ENCODE measurements at places on chromosomes 2 and 18.

DNA sequence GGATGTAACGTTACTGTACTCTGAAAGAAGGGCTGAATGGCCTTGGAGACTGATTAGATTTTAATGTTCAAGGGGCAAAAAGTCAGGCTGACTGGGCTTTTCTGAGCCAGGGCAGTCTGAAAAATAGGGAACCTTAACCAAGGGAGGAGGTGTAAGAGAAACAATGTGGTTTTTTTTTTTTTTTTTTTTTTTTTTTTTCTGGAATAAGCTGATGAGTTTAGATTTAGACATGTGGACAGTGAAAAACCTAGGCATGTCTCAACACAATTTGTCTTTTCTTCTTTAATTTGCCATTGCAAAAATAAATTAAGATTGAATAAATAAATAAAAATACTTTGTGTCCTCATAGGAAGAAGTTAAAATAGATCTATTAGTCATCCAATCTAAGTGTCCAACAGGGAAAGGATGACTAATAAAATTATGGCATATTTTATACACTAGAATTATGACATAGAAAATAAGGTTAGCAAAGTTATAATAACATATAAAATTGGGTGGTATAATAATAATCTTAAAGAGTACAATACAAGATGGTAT is 237.6 kb upstream of the TRIB2 start:
- no peak for DNase-seq

DNA sequence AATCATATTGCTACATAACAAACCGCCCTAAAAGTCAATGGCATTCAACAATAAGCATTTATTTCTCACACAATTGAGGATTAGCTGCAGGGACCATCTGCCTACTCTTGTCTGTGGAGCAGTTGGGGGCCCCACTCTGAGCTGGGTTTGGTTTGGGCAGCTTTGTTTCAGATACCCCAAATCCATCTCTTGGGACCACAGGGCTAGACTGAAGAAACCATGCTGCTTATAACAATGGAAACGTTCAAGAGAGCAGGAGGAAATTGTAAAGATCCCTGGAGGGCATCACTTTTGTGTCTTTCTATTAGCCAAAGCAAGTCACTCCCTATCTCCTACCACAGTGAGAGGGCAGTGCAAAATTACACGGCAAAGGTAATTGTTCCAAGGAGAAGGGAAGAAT is 146.5 kb upstream of the MGAT5 start:
- no peak for DNase-seq

DNA sequence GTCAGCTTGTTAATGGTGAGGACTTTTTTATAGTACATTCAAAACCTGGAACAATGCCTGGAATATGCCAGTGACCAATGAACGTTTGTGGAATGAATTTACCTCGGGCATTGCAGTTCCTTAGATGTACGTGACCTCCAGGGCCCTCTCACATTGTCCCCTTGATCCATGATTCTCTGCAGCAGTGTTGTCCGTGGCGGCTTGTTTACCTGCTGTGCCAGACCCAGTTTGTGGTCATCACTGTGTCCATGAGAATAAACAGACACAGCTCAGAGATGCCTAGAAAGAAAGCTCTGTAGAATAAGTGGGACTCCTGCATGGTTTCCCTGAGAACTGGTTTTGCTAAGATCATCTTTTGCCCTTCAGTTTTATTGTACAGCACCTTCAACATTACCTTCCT is 1132.2 kb downstream of the DPP10 start:
- no peak for DNase-seq

DNA sequence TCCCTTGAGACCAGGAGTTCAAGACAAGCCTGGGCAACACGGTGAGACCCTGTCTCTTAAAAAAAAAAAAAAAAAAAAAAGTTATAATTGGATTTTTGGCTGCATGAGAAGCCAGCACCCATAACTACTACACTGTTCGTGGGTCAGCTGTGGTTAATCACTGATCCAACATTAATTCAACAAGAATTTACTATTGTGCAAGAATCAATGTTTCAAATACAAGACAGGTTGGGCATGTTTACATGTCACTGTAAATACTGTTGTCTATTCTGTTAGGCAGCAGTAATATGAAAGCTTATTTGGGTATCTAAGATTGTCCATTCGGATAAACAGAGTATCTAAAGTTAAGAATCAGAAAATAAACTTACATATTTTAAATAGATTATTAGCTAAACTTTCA is 62.3 kb downstream of the ESCO1 start:
- DNase-seq: no peak

DNA sequence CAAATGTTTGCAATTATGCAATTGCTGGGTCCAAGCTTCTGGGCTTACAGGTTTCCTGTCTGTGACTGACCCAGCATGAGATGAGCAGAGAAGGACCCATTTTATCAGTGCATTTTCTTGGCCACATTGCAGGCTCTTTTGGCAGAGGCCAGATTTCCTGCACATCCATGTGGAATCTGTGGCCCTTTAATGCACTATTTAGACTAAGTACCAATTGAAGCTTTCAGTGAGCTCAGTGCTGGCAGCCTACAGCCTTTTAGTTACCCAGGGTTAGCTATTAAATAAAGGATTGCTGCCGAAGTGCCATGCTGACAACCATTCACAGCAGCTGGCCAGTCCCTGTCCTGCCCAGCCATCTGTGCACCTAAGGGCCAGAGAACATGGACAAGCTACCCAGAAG is 165.0 kb downstream of the ANKRD30B start:
- no peak for DNase-seq

- no peak for DNase-seq
These were observed 43.4 kb downstream of the UPP2 start for GRCh38 chr2:158144914-158145625.

DNA sequence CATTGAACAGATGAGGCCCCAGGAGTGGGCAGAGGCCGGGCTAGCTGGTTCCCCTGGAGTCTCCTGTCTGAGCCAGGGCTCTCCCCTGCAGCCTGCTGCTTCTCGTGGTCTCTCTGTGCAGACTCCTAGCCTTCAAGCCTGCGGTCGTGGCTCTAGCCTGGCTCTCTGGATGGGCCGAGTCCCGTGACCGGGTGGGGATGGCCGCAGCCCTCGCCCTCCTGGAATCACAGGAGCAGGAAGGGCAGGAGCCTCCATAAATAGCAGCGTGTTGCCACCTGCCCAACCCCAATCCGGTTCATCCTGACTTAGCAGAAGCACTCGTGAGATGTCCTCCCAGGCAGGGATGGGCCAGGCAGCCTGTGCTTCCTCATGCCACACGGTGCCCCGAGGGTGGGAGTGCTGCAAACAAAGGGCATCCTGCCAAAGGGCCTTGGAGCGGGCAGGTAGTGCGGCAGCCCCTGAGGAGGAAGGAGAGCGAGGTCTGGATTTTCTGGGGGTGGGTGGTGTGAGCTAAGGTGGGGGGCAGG is 43.9 kb downstream of the FOSL2 start:
- no peak for DNase-seq

DNA sequence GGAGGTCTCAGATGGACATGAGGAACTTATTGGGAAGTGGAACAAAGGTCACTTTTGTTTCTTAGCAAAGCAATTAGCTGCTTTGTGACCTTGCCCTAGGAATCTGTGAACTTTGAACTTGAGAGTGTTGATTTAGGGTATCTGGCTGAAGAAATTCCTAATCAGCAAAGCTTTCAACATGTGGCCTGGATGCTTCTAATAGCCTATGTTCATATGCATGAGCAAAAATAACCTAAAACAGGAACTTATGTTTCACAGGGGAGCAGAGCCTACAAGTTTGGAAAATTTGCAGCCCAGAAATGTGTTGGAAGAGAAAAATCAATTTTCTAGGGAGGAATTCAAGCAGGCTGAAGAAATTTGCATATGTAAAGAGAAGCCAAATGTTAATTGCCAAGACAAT is 405.8 kb upstream of the SALL3 start:
- no peak for DNase-seq

GRCh38 chr18:33291539-33291938 is 149.0 kb downstream of the CCDC178 start:
- no peak for DNase-seq

DNA sequence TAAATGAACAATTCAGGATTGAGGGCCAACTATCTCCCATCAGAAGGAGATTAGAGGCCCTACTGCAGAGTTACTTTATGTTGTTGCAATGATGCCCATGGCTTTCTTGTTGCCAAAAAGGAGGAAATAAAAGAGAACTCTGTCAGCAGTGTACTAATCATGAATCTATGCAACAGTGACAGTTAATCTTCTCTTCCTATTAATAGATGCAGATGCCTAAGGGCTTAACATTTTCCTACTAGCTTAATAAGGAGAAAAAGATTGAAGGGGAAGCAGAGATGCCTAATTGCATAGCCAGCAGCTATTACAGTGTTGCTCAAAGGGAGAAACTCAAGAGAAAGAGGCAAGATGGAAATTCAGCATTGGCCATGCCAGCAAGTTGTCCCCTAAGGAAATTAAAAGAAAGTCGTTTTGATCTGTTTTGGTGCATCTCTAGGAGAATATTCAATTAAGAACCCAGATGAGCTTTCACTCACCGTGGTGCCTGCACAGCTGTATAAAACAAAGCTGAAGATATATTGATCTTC is 107.1 kb upstream of the KCNJ3 start:
- DNase-seq: no peak

DNA sequence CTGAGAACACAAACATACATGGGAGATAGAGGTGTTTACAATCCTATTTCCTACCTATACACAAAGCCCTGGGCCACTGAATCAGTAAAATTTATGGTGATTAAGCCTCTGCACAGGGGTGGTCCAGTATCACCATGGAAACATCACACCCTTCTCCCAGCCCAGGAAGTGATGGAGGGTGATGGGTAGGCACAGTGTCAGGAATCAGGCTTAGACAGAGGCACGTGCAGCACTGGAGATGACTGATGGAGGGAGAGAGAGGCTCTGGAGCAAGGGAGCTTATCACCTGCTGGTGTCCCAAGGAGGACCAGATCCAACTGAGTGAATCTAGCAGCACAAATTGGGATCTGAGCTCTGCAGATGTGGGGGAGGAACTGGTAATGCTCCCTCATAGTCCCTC is 117.2 kb downstream of the RPIA start:
- no peak for DNase-seq

- DNase-seq: no peak
These were observed 552.8 kb upstream of the PKDCC start for GRCh38 chr2:41495050-41495449.

DNA sequence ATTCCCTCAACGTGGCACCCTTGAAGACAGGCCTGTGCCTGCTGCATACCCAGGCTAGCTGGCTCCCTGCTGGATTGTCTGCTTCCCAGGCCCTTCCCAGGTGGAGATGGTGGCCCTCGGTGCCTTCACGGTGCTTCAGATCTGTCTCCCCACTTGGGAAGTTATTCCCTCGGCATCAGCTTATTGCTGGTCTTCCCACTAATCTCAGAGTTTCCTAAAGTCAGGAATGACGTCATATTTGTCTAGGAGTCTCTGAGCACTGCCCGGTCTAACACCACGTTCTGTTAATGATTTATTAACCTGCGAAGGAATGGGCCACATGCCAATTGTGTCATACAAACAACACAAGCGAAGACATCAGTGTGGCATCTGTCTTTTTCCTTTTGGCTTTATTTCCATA is 269.8 kb upstream of the ID2 start:
- no peak for DNase-seq

DNA sequence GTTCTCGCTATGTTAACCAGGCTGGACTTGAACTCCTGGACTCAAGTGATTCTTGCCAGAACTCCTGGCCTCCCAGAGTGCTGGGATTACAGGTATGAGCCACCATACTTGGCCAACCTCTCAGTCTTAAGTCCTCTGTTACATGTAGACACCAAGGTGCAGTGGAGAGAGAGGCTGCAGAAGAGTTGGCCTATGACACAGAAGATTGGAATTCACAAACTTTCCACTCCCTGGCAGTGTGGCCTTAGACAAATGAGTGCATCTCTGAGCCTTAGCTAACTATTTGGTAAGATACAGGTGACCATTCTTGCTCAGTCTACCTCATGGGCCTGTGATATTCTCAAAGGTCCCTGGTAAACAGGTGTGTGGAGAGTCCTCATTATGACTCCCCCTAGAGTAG is 159.7 kb downstream of the MYCN start:
- no peak for DNase-seq

- peak; percentile 19 for DNase-seq
These were observed 336.9 kb upstream of the PIK3C3 start for GRCh38 chr18:41618147-41618546.

DNA sequence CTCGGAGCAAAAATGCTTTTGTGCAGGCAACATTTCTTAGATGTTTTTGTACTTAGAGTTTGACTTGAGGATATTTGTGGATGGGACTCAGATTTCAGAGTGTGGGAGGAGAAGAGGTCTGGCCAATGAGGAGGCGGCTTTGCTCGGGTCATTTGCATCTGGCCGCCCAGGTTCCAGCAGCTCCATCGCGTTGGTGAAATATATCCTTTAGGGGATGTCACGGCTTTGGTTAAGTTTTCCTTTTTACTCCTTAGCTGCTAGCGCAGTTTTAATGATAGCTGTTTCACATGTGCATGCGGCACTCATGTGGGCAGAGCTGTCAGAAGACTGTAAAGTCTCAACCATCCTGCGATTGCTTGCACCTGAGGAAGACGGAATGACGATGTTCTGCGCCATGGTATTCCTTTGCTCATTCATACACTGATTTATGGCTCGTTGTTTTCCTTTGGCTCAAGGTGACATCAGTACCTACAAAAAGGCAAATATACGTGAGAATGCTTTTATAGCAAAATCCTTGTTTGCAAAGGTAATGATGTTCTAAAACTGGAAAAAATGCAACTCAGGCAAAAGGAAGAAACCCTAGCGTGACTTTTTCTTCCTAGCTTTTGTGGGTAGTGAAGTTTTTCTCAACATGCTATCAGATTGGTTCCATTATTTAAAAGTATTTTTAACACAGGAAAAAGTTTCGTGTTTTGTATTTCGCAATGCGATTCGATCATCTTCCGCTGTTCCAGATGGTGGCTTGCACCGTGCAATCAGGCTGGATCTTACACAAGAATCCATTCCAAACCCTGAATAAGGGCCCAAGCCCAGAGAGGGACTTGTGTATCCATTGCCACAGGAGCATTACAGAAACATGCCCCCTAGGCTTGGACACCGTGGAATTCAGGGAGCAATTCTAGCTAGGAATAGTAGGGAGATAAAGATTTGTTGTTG is 70.5 kb upstream of the ZNF516 start:
- DNase-seq: peak; percentile 75

GRCh38 chr18:72601481-72601880 is 57.3 kb upstream of the CBLN2 start:
- DNase-seq: no peak

GRCh38 chr2:110842048-110842447 is 109.7 kb downstream of the ACOXL start:
- no peak for DNase-seq

DNA sequence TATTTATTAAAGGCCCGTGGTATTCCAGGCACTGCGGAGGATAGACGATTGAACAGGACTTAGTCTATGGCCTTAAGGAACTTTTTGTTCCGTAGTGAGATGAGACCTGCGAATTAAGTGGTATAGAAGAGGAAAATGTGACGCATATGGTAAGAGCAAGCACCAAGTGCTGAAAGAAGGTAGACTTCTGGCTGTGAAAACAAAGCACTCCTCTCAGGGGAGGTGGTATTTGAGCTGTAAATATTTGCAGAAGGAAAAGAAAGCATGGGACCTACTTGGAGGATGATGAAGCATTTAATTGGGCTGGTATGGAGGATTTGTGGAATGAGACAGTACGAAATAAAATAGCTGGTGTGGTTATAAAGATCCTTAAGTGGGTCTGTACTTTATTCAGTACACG is 62.5 kb downstream of the GPR39 start:
- no peak for DNase-seq

- no peak for DNase-seq
These were observed 377.5 kb upstream of the PIK3C3 start for GRCh38 chr18:41577529-41577928.

Measured in NCI-H1105 treated with DMSO at 0.1 percent for 48 hours (cell line).